ENCODE measurements at places on chromosomes 6 and 20.

- DNase-seq = no peak
Observed at GRCh38 chr20:42261766-42262270, 643.6 kb upstream of the CHD6 start.

DNA sequence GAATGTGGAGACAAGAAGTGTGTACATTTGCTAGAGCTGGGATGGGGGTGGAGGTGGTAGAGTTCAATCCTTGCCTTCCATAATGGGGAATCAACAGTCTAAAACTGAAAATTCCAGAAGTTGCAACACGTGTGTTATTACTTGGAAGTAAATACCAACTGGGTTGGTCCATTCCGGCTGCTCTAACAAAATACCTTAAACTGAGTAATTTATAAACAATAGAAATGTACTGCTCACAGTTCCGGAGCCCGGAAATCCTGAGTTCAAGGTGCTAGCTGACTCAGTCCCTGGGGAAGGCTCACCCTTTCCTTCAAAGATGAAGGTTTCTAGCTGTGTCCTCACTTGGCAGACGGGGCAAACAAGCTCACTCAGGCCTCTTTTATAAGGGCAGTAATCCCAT is 59.0 kb downstream of the RIN2 start:
- DNase-seq = no peak

DNA sequence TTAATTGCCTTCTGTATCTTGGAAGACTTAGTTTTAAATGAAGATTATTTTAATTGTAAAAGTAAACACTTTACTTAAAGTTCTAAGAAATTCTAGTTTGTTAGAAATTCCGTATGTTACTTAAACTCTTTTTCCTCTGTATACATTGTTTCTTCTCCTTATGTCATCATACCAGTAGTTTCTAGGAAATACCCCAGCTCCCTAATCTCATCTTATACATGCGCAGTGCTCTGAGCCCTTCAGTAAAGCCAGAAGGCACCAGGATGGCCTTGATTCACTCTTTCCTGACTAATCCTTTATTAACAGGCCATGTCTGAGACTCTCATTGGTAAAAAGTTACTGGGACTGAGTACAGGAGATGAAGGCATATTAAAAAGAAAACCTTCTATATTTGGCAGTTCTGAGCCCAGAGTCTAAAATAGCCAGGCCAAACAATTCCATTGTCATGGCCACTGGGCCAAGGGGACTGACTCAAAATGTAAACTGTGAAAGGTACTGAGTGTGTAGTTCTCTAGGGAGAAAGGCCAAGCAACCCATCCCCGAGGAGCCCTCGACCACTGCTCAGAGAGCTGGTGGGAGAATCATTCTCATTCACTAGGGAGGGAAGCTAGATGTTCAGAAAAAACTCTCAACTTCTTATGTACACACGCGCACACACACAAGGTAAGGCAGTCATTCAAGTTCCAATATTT is 25.0 kb downstream of the SLC22A1 start:
- no peak for DNase-seq

DNA sequence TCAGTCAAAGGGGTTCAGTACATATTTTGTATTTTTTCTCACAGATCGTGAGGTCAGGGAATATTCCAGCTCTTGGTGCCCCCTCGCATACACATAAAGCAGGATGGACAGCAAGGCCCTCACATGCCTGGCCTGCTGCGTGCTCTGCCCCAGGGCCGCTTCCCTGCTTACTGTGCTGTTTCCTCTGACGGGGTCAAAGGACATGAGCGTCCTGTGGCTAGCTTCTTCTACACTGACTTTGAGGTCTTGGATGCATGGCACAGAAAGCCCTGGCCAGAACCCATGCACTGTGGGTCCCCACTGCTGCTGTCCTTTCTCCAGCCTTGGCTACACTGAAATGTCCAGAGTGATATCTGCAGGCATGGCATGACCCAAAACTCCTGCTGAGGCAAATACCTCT is 92.5 kb upstream of the GGTLC1 start:
- DNase-seq = no peak

DNA sequence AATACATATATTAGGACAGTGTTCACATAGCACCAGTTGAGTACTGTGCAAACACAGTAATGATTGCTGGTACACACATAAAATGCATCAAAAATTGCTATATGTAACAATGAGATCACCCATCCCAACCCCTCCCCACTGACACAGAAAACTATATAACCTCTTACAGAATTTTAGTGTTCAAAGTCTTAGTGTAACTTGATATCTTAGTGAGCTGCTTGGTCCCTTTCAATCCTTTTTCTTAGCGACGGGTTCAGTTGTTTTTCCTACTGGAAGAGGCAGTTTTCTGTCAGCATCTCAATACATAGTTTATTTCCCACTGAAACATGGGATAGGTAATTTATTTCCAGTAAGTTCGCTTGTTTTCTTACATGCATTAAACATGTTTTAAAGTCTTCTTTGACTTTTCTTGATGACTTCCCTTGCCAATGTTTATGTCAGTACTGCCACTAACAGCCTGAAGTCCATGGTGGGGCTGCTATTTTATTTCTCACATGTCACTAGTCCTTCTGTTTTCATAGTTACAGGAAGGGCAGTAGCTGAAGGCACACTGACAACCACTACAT is 96.4 kb upstream of the FOXC1 start:
- no peak for DNase-seq

- no peak for DNase-seq
Observed at GRCh38 chr6:163608204-163608644, 193.7 kb downstream of the QKI start.

GRCh38 chr6:110351986-110352385 is 6.2 kb downstream of the METTL24 start:
- no peak for DNase-seq

- no peak for DNase-seq
Observed at GRCh38 chr6:112909781-112910180, 562.7 kb downstream of the RFPL4B start.

GRCh38 chr6:36949636-36950035 is 4.9 kb upstream of the PI16 start:
- DNase-seq = no peak

- DNase-seq = no peak
Observed at GRCh38 chr6:128569732-128570679, 49.6 kb upstream of the PTPRK start.

- DNase-seq = no peak
Observed at GRCh38 chr6:16049168-16049567, 79.7 kb upstream of the MYLIP start.

DNA sequence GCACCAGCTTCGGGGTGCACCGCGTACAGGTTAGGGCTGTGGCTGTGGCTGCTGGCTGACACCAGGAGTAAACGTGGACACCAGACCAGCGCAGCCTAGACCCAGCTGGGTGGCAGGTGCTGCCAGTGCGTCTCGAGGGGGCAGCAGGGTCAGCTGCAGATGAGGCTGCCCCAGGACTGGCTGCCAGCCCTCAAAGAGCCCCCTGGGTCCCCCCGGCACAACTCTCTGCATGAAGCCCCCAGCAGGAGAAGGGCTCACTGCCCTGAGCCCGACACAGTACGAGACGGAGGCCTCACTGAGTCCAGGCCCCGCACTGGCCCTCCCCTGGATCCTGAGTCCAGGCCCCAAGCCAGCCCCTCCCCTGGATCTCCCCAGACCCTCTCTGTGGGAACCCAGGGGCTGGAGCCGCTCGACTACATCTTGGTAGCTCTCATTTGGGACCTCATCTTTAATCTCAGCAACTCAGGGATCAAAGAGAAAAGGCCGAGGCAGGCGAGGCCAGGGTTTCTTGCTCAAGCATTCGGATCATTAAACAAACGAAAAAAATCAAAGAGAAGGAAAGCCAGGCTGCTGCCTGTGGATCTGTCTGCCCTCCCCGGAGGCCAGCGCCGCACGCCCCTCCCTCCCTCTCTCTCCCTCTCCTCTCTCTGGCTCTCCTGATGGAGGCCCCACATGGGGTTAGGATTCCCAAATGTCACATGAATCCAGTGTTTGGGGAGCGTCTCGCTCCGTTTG is 7.0 kb upstream of the NKAIN4 start:
- DNase-seq = no peak

- no peak for DNase-seq
Observed at GRCh38 chr6:22132656-22133055, 164.2 kb downstream of the PRL start.

DNA sequence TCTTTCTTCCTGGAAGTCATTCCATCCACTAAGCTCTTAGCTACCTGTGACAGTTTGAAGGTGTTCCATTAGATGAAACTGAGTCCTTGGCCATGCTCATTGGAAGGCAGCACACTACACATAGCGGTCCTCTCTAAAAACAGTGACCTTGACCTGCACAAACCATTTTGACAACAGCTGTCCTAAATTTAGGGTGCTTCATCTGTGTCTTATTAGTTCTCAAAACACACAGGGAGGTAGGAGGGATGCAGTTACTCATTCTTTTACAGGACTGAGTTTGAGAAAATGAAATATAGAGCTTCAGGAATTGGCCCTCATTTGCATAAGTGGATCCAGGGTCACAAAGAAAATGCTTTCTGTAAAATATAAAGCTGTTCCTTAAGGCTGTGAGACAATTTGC is 20.4 kb upstream of the MAP3K4 start:
- no peak for DNase-seq

- DNase-seq = no peak
Observed at GRCh38 chr6:155472886-155473285, 17.2 kb upstream of the NOX3 start.

DNA sequence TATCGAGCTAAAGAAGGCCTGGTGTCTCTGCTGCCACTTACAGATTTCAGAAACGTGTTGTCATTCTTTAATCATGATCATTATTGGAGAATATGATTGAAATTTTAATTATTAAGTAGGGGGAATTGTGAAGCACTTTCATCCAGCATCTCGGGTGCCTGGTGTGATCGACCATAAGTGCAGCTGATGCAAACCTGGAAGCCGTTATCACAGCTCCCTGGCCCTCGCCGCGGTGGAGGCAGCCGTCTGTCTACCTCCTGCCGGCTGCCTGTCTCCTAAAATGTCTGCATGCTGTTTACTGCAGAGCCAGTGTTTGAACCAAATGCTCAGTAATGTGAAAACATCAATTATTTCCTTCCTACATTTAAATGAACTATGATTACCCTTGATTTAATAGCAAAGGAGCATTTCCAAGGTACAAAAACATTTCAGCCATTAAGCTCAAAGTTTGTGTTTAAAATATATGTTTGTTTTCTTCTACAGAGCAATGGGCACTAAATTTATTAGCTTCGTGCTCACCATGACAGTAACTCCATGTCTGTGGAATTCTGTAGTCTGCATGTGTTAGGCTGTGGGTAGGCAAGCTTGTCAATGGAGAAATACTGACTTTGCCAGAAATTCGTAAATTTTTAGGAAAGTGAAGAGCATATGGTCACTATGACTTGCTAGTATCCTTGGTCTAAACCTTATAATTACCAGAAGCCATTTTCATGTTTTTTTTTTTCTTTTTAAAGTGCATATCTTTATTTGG is 184.5 kb upstream of the AGPAT4 start:
- no peak for DNase-seq

DNA sequence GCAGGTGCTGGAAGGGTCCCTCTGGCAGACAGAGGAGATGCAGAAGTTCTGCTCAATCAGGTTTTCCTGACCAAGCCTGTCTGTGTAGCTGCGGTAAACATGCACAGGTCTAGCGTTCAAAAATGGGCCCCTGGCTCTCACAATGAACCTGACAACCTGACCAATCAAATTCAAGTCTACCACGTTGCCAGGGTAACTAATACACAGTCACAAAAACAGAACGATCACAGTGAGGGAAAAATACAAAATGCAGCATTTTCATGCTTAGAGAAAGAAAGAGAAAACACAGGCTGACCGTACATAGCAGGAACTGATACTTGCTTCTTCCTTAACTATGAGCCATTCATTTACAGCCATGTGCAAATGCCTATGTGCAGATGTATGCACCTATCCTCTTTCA is 353.1 kb upstream of the TSHZ2 start:
- DNase-seq = no peak

DNA sequence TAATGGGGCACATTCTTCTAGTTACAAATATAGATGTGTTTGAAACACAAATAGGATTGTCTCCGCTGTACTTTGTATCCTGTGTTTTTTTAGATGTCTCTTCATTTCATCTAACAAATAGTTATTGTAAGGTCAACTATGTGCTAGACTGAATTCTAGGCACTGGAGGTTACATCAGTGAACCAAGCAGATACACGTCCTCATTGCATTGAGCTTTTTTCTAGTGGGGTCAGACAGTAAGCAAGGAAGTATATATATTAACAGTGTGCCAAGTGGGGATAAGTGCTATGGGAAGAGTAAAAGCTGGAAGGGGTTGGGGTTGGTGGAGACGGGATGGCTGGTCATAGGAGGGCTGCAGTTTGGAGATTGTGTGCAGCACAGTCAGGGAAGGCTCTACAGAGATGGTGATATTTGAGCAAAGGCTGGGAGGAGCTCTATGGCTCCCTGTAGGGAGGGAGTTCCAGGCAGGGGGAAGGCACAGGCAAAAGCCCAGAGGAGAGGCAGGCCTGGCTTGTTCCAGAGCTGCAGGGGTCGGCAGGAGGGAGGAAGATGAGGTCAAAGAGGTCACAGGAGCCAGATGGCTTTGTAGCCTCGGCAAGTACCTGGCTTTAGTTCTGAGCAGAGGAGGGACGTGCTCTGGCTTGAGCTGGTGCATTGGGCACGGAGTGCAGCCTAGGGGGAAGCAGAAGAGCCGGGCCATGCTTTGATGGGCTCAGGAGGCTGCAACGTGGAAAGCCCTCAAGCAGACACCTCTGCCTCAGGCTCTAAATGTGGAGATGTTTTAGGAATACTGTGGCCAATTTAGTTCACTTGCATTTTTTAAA is 152.3 kb downstream of the ZDHHC14 start:
- no peak for DNase-seq

DNA sequence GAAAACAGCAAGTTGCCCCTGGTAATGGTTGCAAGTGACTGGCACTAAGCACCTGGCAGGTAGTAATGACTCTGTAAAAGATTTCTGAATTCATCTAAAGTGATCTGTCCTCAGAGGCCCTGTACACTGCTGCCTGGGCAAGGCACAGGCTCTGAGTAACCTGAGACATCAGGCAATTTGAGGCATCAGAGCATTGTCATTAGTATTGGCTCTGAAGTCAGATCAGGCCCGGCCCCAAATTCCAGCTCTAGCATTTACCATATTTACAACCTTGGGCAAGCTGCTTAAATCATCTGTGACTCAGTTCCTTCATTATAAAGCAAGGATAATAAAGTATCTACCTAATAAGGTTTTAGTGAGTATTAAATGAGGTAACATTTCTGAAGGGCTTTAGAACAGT is 17.3 kb upstream of the TENT5A start:
- no peak for DNase-seq

- no peak for DNase-seq
Observed at GRCh38 chr20:48819821-48820648, 7.8 kb downstream of the PREX1 start.

DNA sequence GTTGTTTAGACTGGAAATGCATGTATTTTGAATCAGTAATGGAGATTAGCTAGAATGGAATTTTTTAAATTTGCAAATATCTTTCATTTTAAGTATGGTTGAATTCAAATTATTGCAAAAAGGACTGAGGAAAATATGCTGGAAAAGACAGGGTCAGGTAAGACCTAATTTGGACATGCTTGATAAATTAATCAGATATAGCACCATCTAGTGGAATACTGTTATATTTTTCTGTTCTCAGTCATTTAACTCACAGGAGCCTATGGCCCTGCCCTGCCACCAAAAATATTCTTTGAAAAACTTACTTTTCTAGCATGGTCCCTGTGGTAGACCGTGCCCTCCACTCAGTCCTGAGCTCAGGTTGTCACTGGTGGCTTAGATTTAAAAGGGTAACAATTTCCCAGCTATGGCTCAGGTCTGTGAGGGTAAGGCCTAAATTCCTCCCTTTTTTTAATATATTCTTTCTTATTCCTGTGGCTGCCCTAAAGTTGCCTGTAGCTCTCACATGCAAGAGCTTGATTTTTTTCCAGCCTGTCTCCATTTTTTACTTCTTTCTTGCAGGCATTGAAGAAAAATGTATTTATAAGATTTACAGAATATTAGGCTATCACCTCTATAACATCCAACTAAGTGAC is 25.3 kb upstream of the KIAA1586 start:
- DNase-seq = no peak

Measured in activated T-helper 9 cell treated with anti-CD3 and anti-CD28 coated beads, Interleukin-2, amount 50 U/mL, for 16 hours (primary cell).